ENCODE measurements at places on chromosomes 5 and 9.

- no peak for DNase-seq
These were observed 171.5 kb downstream of the NXNL2 start for GRCh38 chr9:88706193-88707113.

DNA sequence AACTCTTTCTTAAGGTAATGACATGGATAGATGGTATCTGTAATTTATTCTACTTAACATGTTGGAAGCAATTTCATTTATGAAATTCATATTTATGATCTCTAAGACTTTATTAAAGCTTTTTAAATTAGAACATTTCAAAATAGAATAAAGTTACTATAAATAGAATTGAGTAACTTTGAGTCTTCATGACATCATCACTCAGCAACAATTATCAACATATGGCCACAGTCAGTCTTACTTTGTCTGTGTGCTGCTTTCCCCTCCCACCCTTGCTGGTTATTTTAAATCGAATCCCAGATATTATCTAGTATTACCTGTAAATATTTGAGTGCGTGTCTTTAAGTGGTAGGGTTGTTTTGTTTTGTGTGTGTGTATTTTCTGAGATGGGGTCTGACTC is 65.2 kb downstream of the IPO11 start:
- peak; percentile 29 for DNase-seq

- DNase-seq = no peak
These were observed 5.2 kb downstream of the SLC31A2 start for GRCh38 chr9:113155911-113156588.

DNA sequence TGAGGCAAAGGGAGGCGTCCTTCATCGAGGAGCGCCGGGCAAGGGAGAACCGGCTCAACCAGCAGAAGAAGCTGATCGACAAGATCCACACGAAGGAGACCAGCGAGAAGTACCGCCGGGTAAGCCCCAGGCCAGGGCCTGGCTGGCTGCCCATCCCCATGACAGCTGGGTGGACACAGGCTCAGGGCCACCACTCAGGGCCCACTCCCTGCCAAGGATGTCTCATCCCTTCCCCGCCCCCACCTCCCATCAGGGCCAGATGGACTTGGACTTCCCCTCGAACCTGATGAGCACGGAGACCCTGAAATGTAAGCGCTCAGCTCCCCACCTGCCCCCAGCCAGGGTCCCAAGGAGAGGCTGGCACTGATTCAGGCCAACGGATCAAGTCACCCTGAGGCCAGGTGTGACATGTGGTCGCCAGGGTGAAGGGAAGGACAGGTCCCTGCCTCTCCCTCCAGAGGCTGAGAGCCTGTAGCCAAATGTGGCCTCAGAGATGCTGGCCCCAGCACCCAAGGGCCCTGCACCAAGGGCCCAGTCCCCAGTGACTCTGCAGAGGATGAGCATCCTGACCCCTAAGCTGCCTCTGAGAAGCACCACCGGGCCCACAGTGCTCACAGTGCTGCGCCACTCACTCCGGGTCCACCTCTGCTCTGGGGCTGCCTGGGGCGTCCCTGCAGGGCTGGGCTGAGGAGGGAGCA is 3.1 kb upstream of the RABL6 start:
- DNase-seq = no peak

GRCh38 chr9:124215956-124216355 is 41.8 kb upstream of the NEK6 start:
- DNase-seq = no peak

DNA sequence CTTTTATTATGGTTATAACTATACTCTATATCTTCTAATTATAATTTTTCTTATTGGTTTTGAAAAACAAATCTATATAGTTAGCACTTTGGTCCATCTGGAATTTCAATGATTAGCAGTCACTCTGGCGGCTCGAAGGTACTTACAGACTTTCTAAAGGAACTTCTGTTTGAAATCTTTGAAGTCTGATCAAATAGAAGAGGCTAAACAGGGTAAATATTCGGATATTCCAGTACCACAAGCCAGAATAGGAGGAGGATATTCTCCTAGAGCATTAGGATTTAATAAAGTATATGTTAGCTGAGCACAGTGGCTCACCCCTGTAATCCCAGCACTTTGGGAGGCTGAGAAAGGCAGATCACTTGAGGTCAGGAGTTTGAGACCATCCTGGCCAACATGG is 38.7 kb upstream of the HSD17B3 start:
- no peak for DNase-seq

- no peak for DNase-seq
These were observed 4.1 kb upstream of the SPOUT1 start for GRCh38 chr9:128833696-128834095.

GRCh38 chr5:31702712-31703111 is 63.8 kb downstream of the PDZD2 start:
- no peak for DNase-seq

- DNase-seq = no peak
These were observed 30.7 kb upstream of the SMC5 start for GRCh38 chr9:70228118-70228517.

DNA sequence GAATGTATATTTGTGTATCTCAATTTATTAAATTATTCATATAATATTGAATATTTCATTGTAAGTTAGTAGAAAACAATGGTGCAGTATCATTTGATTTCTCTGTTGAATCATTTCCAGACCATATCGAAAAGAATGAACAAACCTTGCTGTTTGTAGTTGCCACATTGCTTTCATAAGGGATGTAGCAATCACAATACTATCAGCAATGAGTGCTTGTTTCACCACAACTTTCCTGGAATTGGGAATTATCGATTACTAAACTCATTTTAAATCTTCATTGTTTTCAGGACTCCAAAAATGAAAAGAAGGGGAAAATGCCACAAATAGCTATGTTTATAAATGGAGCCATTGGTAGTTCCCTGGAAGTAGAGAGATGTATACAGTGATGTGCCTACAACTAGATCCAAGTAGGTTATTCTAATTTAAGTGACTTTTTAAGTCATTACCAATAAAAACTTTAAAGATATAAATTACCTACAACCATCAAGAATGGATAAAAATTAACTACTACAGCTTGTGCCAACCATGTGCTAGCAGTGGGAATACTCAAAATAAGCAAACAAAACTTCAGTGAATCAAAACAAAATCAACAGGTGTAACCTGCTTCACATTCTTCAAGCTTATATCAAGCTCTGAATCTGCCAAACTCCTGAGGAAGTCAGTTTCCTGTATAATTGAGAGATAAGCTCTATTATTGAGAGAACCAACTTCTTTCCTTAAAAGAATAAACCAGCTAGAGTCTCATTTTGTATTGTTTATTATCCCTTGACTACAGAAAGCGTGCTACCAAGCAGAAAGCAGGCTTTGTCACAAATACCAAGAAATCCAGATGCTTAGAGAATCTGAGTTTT is 358.6 kb downstream of the ADGRV1 start:
- no peak for DNase-seq
